ENCODE measurements at places on chromosomes 4 and X.

- no peak for DNase-seq
Measured at GRCh38 chrX:112051576-112051975, 31.0 kb downstream of the TRPC5 start.

DNA sequence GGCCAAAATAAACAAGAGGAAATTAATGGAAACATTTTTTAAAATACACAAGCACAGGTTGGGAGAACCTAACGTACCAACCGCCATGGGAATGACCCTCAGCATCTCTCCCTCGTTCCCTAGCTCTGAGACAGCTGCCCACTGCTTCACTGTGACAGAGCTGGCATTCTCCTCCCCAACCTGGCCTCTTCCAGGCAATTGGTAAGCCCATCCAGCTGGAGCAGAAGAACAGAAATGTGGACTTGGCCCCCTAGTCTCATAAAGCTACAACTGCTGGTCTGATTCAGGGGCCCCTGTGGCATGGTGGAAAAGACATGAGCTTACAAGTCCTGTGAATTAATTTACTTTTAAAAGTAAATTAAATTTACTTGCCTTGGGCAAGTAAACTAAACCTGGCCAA is 245.1 kb downstream of the PTTG2 start:
- DNase-seq, result no peak

DNA sequence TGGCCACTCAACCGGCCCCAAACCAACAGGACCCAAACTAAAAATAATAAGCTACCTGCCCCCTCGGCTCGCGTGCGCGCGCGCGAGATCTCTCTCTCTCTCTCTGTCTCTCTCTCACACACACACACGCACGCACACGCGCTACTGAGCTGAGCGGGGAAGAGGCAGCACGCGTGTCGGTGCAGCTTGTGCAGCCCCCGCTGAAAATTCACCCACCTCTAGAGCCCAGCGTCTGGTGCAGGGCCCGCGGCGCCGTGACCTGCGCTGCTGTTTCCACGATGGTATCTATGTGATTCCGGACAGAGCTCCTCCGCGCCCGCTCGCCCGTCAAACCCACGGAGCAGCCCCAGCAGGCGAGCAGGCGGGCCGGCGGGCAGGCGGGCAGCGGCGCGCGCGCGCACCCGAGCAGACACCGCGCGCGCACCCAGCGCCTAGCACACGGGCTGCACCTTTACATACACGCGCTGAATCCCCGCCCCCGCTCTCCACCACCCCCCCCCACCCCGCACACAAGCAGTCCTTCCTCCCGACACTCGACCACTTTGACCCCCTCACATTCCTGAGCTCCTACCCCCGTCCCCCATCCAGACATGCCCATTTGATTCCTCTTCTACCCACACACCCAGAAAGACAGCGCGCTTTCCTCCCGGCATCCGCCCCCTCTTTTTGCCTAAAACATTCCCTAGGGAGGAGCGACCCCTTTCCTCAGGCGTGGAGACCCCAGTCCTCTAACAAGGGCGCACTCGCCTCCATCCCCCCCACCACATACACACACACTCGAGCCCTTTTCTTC is 1.0 kb downstream of the SLITRK4 start:
- DNase-seq, result no peak

DNA sequence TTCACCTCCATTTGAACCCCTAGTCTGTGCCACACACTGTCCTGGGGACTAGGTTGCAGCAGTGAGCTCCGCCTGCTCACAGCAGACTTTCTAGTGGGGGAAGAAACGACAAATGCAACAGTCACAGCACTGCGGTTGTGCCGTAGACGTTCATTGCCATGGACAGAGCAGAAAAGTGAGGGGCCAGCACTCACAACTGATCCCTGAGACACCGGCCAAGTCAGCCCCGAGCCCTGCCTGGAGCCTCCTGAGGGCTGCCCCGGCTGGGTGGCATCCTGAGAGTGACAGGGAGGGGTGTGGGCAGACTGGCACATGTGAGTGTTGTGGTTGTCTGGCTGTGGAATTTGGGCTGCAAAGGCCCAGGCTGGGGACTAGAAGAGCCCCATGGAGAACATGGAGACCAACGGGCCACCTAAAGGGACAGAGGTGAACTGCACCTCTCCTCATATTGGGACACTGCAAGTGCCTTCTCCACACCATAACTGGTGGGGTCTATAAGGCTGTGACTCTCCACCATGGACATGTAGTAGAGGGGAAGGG is 4.6 kb downstream of the DUSP9 start:
- no peak for DNase-seq

DNA sequence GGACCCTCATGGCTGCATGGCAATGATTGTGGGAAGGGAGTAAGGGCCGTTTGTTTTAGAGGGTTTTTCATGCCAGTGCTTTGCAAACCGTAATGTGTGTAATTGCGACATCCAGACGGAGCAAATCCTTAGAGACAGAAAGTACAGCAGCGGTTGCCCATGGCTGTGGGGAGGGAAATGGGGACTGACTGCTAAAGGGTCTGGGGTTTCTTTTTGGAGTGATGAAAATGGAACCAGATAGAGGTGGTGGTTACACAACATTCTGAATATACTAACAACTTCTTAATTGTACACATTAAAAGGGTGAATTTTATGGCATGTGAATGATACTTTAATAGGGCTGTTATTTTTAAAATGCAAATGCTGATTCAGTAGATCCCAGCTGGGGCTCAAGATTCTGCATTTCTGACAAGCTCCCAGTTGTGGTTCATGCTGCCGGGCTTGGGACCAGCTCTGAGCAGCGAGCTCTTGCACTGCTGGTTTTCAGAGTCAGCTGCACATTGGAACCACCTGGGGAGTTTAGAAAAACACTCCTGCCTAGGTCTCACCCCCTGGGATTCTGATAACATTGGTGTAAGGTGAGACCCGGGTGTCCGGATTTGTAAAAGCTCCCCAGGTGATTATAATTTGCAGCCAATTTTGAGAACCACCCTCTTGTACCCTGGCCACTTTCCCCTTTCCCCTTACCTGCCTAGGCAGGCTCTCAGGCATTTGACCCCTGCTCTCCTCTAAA is 47.7 kb downstream of the PRPS1 start:
- DNase-seq, result no peak

Data from LNCaP clone FGC (cell line).